ENCODE measurements at places on chromosomes 5 and 9.

DNA sequence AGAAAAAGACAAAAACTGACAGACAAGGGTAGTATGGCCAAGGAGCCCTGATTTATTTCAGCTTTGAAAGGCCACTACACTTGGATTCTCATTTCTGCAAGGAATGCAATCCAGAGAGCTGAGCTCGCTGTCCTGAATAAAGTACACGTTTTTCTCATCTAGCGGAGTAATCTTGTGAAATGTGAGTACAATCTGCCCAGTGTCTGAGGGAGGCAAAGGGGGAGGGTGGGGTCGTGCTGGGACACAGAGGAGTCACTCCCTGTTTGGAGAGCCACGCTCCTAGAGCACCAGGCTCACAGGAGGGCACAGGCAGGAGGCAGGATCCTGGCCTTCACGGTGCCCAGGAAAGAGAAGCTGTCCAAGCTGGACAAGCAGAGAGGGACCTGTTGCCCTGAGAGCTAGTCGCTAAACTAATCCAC lies 51.0 kb upstream of the IFNK start:
- no peak for DNase-seq

GRCh38 chr5:31479706-31480105 lies 52.2 kb downstream of the DROSHA start:
- no peak for DNase-seq

GRCh38 chr9:91937056-91937455 lies 13.0 kb downstream of the ROR2 start:
- no peak for DNase-seq

- peak; percentile 37 for DNase-seq
These were observed 21.1 kb downstream of the TNPO1 start for GRCh38 chr5:72837524-72838096.

DNA sequence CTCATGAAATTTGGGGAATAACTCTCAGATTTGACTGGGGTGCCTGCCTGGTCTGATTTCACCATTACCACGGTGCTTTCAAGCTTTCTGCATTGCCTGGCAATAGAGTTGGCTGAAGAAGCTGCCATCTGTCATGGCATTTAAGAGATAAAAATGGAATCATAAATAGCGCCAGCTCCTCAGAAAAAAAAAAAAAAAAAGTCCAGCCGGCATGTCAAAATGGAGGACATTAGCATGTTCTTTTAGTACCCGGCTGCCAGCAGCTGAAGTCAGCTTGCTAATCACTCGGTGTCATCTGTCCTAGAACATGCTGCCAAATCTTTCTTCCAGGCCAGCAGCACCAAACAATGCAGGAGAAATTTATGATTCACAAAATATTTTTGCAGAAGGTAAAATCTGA lies 57.7 kb upstream of the CER1 start:
- no peak for DNase-seq

GRCh38 chr9:13879981-13880380 lies 434.0 kb downstream of the NFIB start:
- DNase-seq, result no peak

DNA sequence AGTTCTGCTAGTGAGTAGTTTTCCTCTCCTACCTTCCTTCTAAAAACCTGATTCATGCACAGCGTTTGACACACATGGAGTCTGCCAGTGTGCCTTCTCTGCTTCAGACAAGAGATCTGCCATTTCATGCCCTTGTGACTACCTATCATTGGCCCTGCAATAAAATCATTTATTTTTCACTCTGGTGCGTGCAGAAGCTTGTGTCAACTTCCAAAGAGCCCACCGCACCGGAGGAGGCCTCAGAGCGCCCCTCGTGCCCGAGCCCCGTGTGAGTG lies 13.7 kb downstream of the HNRNPH1 start:
- DNase-seq, result no peak

DNA sequence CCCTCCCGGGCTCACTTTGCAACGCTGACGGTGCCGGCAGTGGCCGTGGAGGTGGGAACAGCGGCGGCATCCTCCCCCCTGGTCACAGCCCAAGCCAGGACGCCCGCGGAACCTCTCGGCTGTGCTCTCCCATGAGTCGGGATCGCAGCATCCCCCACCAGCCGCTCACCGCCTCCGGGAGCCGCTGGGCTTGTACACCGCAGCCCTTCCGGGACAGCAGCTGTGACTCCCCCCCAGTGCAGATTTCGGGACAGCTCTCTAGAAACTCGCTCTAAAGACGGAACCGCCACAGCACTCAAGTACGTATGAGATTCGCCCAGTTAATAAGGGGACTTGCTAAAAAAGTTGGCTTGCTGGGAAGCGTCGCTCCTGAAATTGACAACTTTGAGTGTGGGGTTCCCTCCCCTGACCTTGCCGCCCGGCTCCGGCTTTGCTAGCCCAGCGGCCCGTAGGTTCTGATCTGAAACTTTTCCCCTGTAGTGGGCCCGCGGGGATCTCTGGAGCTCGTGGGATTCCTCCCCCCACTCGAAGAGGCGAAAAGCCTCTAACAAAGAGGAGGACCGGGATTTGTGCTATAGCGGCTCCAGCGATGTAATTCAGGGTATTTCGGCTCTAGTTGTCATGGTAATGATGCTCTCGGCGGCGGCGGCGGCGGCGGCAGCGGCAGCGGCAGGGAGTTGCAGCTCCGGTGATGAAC lies 572 bp downstream of the NR4A3 start:
- no peak for DNase-seq

DNA sequence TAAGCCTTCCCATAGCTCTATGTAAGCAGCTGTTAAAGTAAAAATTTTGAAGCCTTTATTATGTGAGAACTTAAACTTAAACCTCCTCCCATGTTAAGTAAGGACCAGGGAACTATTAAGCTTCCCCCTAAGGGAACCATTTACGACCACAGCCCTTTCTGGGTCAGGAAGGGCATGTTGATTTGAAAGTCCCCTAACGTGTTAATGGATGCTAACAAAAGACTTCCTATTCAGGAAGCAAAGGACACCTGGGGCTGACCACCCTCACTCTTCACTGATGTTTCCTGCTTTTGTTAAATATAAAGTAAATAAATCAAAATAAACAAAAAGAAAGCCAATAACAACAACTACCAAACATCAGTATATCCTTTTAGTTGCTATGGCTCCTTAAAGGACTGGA lies 170.6 kb upstream of the RFX3 start:
- DNase-seq, result no peak

DNA sequence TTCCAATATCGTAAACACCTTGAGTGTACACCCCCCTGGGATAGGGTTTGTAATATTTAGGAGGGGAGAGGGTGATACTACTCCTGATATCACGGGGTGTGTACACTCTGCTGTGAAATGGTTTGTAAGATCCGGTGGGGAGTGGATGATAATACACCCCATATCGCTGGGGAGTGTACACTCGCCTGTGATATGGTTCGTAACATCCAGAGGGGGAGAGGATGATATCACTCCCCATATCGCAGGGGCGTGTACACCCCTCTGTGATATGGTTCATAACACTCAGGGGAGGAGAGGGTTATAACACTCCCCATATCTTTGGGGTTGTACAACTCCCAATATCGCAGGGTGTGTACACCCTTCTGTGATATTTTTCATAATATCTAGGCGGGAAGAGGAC lies 33.8 kb upstream of the SLC25A48 start:
- DNase-seq, result no peak

DNA sequence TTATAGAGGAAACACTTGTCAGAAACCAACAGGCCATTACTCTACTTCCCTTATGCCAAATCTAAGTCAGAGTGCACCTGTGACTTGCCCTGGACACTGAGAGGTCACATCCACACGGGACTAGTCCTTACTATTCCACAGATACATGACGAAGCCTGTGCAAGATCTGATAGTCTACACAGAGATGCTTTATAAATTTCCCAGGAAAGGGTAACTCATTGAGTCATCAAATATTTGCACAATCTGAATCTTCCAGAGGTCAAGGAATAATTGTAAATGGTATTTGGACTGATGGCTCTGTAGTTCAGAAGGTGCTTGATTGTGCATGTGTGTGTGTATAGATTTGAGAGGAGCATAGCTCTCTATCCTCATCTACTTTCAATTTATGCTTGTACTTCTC lies 55.2 kb upstream of the JAK2 start:
- no peak for DNase-seq

- DNase-seq, result no peak
These were observed 11.5 kb upstream of the CSNK1G3 start for GRCh38 chr5:123500471-123500870.

DNA sequence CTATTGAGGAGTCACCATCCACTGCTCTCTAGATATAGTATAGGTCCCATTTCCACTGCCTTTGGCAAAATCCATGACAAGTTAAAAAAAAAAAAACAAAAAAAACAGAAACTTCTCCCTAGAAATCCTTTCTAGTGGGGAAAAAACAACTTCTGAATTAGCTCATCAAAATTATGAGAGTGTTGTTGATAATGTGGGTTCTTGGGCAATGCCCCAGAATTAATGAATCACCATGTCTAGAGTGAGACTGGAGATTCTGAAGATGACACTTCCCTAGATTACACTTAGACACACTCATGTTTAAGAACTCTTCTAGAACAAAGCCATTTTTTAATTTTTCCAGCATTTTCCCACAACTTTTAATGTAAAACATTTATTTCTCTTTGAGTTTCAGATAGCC lies 728.0 kb upstream of the C9orf72 start:
- peak; percentile 34 for DNase-seq

GRCh38 chr9:4762108-4762885 lies 21.3 kb upstream of the AK3 start:
- peak; percentile 55 for DNase-seq

- no peak for DNase-seq
These were observed 56.5 kb upstream of the SPATA31D4 start for GRCh38 chr9:81871695-81872094.

GRCh38 chr9:87034841-87035240 lies 87.5 kb upstream of the GAS1 start:
- DNase-seq, result no peak

GRCh38 chr9:129838707-129839259 lies 3.5 kb downstream of the USP20 start:
- DNase-seq, result no peak

- DNase-seq, result no peak
These were observed 3.7 kb upstream of the STXBP1 start for GRCh38 chr9:127608104-127608966.

DNA sequence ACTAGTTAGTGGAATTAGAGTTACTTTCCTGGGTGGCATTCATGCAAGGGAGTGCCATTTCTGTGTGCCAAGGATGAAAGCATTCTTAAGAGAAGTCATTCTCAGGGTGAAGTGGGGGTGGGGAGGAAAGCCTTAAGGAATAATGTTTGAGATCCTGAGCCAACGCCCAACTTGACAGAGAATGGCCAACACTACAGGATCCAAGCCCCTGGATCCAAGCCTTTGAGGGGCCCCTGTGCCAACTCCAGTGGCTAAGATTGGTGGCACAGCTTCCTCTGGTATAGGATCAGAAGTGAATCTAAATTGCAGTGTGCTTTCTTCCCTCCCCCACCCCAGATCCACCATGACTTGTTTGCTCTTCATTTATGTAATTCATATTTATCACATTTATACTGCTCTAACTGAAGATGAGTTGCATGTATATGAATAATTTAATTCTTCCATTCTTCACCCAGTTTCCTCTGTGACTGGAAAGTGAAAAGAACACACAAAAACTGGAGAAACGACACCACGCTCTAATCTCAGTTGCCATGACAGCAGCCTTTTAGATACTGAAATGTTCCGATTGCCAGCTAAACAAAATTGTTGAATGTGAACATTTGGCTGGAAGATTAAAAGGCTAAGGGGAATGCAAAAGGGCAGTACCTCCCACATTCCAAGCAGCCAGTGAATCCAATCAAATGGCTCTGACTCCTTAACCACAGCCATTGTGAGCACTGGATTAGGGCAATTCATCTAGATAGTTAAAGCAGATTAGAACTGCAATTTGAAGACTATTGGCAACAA lies 4.5 kb downstream of the ZNF608 start:
- peak; percentile 96 for DNase-seq

GRCh38 chr5:170057311-170057710 lies 48.4 kb upstream of the FOXI1 start:
- DNase-seq, result no peak

DNA sequence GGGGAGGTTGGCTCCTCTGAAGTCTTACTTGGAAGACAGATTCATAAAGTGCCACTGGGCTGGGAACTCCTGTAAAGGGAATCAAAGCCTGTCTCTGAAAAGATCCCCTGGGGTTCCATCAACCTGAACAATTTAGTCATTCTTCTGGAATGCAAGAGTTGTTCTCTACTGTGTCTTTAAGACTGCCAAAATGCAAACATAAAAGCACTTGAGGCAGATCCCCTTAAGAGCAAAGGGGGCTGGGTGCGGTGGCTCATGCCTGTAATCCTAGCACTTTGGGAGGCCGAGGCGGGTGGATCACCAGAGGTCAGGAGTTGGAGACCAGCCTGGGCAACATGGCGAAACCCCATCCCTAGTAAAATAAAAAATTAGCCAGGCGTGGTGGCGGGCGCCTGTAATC lies 16.7 kb downstream of the CDKN2AIPNL start:
- no peak for DNase-seq

DNA sequence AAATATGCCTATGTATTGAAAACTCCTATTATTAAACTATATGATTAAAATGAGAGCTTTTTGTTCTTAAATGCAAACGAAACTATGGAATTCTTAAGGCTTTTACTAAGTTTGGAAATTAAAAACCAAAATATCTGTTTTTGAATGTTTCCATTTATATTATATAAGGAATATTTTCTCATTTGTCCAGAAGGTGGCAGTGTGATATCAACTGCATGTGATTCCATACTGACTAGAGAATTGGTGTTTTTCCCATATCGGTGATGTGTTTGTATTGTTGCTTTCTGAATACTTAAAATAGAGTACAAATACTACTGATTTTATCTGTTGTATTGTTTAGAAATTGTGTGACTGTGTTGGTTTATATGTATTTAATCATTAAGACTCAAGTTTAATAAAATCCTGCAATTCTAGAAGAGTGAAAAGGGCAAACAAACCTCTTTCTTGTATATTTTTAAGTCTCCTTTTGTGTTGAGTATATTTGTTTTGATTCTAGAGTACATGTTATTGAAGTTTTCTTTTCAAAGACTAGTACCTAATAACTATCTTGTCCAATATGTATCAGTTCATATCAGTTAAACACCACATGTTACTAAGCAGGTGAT lies 320.8 kb downstream of the CCDC171 start:
- DNase-seq, result peak; percentile 67

GRCh38 chr5:119011186-119011585 lies 22.8 kb upstream of the DTWD2 start:
- no peak for DNase-seq

- DNase-seq, result no peak
These were observed 92.6 kb upstream of the LMX1B start for GRCh38 chr9:126521089-126521488.

- no peak for DNase-seq
These were observed 628.4 kb downstream of the HINT1 start for GRCh38 chr5:130536691-130537090.

- no peak for DNase-seq
These were observed 95.4 kb upstream of the SSBP2 start for GRCh38 chr5:81846301-81846700.

DNA sequence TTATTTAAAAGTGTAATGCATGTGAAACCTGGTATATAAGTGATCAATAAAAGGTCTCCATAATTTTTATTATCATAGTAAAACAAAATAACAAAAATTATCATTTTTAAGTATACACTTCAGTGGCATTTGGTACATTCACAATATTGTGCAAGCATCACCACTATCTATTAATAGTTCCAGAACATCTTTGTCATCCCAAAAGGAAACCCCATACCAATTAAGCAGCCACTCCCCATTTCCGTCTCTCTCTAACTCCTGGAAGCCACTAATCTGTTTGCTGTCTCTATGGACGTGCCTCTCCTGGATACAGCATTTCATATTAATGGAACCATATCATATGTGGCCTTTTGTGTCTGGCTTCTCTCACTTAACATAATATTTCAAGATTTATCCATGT lies 7.6 kb downstream of the OLFML2A start:
- DNase-seq, result no peak

Data from kidney glomerular epithelial cell (primary cell).